ENCODE measurements at places on chromosomes 3 and 15.
A peak's percentile ranks its signal among the peaks of the same experiment; 100 is the strongest.

- no peak for DNase-seq
Observed at GRCh38 chr3:184601576-184602371, 40.2 kb downstream of the EPHB3 start.

- DNase-seq = peak; percentile 40
Observed at GRCh38 chr15:69389426-69389825, 24.7 kb upstream of the KIF23 start.

GRCh38 chr3:109364088-109364487 is 26.7 kb upstream of the DPPA4 start:
- no peak for DNase-seq

DNA sequence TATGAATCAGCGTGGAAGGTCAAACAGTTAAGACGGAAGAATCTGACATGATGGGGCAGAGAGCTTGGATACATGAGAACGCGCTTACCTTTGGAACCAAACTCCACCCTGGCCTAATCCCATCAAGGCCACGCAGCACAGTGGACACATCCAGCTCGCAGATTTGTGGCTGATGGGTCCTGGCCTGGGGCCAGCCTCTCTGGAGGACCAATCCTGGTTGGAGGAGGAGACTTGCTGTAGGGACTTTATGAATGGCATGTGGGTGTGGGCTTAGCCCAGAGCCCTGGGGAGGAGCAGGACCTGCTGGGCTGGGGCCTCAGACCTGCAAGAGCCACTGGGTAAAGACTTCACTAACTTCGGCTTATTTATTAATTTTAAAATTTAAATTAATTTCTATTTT is 73.4 kb upstream of the ANKRD34C start:
- no peak for DNase-seq

GRCh38 chr3:61575893-61576292 is 14.5 kb downstream of the PTPRG start:
- no peak for DNase-seq

GRCh38 chr15:81054236-81054635 is 53.5 kb downstream of the TLNRD1 start:
- no peak for DNase-seq

- no peak for DNase-seq
Observed at GRCh38 chr15:92839696-92840095, 60.4 kb upstream of the CHD2 start.

DNA sequence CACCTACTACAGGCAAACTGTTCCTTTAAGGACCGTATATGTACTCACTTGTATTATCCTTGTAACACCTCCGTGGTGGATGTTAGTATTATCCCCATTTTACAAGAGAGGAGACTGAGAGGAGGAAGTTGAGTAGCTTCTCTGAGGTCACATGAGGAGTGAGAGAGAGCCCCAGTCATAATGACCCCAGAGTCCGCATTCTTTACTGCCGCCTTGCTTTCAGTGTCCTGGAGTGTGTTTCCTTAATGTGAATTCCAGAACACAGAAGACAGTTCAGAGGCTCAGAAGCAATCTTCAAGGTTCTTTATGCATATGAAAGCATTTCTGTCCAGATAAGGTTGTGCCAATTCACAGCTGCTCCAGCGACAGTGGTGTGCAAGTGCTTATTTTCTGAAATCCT is 199.2 kb downstream of the CACNA2D3 start:
- no peak for DNase-seq

DNA sequence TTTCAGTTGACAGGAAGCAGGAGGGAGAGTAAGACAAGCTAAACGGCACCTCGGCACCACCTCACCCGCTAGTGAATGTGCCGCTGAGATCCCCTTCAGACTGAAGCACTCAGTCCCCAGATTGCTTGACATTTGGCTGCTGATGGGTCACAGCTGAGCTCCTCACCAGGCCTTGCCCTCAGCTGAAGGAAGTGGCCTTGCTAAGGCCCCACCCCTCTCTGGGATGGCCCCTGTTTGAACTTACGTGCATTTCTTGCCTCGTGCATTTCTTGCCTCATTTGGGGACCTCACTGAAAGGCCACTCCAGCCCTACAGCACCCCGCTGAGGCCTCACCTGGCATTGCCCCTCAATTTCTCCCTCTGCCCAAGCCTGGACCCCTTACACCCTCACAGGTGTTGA is 39.8 kb downstream of the EOGT start:
- DNase-seq = no peak

GRCh38 chr3:299590-300301 is 103.2 kb downstream of the CHL1 start:
- DNase-seq = no peak

DNA sequence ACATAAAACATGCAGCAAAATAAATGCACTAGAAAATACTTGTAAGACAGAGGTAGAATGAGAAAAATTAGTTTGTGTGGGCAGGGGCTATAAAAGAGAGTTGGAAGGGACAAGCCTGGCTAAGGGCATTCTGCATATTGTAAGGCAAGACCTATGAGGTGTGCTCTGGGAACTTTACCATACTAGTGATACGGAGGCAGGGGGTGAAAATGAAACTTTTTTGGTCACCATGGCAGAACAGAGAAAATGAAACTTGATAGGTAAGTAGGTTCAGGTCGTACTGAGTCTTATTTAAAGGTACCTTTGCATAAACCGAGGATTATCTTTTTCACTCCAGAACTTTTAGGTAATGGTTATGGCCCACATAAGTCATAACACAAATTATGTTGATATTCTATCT is 74.7 kb upstream of the ACKR4 start:
- no peak for DNase-seq

DNA sequence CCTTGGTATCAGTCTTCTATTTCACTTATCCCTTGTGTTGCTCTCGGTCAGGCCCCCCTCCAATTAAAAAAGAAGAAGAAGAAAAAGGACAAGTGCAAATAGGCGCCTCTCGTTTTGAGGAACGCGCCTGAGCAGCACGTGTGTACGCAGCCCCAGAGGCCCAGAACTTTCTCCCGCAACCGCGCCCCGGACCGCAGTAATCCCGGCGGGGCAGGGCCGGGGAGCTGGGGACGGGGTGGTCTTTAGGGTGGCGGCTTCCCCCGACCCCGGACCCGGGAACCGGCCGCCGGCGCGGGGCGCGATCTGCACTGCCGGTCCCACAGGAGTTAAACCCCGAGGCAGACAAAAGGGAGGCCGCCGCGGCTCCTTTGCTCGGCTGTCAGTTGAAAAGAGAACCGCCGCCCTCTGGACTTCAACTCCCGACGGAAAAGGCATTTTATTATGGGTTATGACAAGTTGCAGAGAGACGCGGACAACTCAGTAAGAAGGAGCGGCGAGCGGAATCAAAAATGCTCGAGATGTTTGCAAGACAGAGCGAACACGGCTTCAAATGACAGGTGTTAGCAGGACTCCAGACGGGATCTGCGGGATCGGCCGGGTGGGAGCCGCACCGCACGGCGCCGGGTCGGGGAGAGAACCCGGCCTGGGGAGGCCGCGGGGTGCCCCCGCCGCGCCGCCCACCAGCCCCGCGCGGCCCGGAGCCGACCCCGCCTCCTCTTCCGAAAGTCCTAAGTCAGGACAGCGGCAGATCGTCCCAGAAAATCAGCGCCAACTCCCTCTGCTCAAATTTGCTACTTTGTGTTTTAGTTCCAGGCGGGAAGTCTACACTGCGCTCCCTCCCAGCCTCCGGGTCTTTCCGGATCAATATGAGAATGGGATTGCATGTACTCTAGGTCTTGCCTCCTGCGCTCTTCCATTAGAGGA is 79.0 kb downstream of the NR2F2 start:
- no peak for DNase-seq
